DND-41 (cell line): ENCODE measurements at places on chromosomes 12 and 14.

- DNase-seq = no peak
- H3K4me3 ChIP-seq = no peak overlapping the region
- peaks cover 17% of the 10 kb centered on the region for H3K4me1 ChIP-seq
- no peak overlapping the region for H3K27ac ChIP-seq
These were observed 4.4 kb upstream of the ASIC1 start for GRCh38 chr12:50052964-50053363.

DNA sequence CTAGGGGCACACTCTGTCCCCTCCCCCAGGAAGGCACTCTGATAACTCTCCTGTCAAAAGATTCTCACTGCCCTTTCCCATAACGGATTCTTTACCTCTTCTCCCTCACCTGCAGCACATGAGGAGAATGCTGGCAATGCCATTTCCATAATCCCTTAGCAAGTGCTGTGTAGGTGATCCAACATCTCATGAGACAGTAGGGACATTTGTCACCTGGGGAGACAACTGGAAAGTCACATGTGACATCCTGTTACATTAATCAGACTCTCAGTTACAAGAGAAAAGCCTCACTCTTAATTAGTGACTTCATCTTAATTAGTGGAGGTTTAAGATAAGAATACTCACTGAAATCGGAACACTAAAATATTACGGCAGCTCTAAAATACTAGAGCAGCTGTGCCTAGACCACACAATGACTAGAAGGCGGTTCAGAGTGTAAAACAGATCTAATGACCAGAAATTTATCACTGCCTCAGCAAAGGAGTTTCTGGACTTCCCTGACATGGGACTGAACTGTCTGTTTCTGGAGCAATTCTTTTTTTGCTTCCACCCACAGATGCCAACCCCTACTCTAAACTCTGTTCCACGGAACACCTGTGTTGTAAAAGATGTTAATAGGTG lies 75.1 kb downstream of the SPTSSA start:
- H3K27ac ChIP-seq = no peak overlapping the region
- H3K36me3 ChIP-seq = no peaks in the 10 kb centered on the region
- DNase-seq = no peak
- no peaks in the 10 kb centered on the region for H3K27me3 ChIP-seq
- no peak overlapping the region for H3K4me3 ChIP-seq

GRCh38 chr14:23160924-23161522 lies 22.4 kb downstream of the SLC7A8 start:
- no peaks in the 10 kb centered on the region for H3K4me1 ChIP-seq
- no peaks in the 10 kb centered on the region for H3K36me3 ChIP-seq
- DNase-seq = no peak
- no peak overlapping the region for H3K27ac ChIP-seq

GRCh38 chr12:25585021-25585523 lies 32.0 kb upstream of the LMNTD1 start:
- H3K4me3 ChIP-seq = no peak overlapping the region
- DNase-seq = no peak

DNA sequence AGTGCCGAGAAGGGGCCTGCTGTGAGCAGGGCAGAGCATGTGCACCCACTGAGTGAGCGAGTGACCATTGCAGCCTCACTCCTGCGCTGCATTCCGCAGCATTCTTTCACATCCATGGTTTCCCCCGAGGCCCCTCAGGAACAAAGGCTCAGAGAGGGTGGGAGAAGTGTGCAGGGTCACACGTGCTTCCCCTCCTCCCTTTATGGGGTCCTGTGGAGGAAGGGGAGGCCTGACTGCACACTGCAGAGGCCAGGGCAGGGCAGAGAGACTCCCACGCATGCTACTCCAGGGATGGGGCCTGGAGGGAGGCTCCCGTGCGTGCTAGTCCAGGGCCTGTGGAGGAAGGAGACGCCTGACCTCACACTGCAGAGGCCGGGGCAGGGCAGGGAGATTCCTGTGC lies 63.2 kb downstream of the DIO3 start:
- no peaks in the 10 kb centered on the region for H3K36me3 ChIP-seq
- H3K4me3 ChIP-seq = no peak overlapping the region

- no peaks in the 10 kb centered on the region for H3K36me3 ChIP-seq
- no peaks in the 10 kb centered on the region for H3K27me3 ChIP-seq
- DNase-seq = no peak
- no peaks in the 10 kb centered on the region for H3K4me1 ChIP-seq
These were observed 165.8 kb downstream of the MON2 start for GRCh38 chr12:62632411-62632918.

DNA sequence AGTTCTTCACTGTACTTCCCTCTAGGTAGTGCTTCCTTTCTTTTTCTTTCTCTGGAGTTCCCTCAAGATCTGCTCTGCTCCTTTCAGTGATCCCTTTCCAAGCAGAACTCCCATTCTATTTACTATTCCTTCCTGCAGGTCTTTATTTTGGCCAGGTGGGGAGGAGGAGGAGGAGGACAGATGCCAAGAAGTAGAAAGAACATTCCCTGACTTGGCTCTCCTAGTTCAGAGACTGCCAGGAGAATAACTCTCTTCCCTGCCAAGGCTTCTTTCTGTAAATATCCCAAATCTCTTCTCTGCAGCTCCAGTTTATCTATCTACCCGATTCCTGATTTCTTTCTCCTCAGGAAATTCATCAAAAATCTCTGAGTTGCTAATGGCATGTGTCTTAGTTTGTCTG lies 229.6 kb upstream of the TMEM260 start:
- DNase-seq = no peak
- no peak overlapping the region for H3K27ac ChIP-seq
- no peak overlapping the region for H3K4me3 ChIP-seq
- no peaks in the 10 kb centered on the region for H3K27me3 ChIP-seq

DNA sequence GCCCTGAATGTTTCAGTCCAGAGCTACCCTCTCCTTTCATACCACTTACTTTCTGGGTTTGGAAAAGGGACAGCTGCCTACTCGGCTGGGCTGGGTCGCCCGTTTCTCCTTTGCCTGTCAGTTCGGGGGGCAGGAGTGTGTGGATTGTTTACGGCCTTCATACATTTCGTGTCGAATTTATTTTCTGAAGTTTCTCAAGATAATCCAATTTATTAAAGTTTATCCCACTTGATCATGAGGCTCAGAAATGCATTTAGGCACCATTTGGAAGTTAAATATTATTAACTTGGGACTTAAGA lies 608 bp downstream of the ZNF410 start:
- peak overlapping the region; percentile 71 for H3K4me3 ChIP-seq
- peak overlapping the region; percentile 83 for H3K27ac ChIP-seq
- peaks cover 6% of the 10 kb centered on the region for H3K36me3 ChIP-seq
- DNase-seq = peak; percentile 26
- no peaks in the 10 kb centered on the region for H3K27me3 ChIP-seq

DNA sequence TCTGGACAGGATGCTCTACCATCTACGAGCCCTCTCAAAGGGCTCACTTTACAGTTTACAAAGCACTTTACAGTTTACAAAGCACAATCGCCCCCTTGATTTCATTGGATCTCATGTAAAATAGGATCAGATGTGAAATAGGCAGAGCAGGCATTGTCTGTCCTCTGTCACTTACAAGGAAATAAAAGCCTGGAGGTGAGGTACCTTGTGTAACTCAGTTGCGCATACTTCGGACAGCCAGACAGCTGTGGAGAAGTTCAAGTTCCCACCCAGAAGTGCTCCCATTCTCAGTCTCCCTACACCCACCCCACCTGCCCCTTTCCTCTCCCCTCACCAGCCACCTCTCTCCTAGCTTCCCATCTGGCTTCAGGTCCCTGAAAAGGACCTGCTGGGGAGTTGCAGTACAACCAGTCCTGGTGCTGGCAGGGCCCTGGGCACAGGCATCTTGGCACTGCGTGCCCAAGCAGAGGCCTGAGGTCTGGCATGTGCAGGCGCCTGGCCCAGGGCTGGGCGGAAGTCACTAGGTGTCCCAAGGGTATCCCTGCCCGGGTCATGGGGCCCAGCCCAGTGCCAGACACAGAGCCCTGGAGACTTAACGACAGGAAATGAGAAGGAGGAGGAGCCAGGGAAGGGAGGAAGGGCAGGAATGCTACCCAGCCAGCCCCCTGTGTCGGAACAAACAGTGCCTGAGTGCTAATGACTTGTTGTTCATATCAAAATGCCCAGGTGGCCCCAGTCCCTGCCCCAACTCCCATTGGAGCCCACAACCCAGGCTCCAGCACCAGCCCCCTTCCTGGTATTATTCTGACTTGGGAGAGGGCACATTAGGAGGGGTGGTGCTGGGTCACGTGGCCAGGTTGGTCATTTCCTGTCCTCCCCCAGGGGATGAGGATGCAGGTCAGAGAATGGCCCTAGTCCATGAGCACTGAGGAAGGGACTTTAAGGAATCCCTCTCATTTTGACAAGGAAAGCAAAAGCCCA lies 5.4 kb downstream of the RAPGEF3 start:
- H3K36me3 ChIP-seq = no peaks in the 10 kb centered on the region
- no peak for DNase-seq
- H3K27ac ChIP-seq = no peak overlapping the region
- peaks cover 3% of the 10 kb centered on the region for H3K27me3 ChIP-seq

GRCh38 chr12:132209619-132210222 lies 65.5 kb downstream of the NOC4L start:
- no peak overlapping the region for H3K27ac ChIP-seq
- H3K4me3 ChIP-seq = no peak overlapping the region
- DNase-seq = no peak
- H3K36me3 ChIP-seq = no peaks in the 10 kb centered on the region
- H3K4me1 ChIP-seq = no peaks in the 10 kb centered on the region

- DNase-seq = no peak
- no peaks in the 10 kb centered on the region for H3K4me1 ChIP-seq
- H3K27ac ChIP-seq = no peak overlapping the region
- no peak overlapping the region for H3K4me3 ChIP-seq
These were observed 33.9 kb downstream of the SPX start for GRCh38 chr12:21559855-21560569.

DNA sequence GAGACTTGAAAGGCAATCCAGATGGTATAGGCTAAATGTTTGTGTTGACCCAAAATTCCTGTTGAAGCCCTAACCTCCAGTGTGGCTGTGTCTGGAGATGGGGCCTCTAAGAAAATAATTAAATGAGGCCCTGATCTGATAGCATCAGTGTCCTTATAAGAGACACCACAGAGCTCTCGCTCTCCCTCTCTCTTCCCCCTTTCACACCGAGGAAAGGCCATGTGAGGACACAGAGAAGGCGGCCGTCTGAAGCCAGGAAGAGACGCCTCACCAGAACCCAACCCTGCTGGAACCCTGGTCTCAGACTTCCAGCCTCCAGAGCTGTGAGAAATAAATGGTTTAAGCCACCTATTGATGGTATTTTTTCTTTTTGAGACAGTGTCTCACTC lies 87.5 kb downstream of the SCARB1 start:
- H3K27ac ChIP-seq = no peak overlapping the region
- DNase-seq = no peak
- peaks cover 4% of the 10 kb centered on the region; the same call in 1 of the 2 replicates for H3K4me1 ChIP-seq
- H3K4me3 ChIP-seq = no peak overlapping the region

- H3K4me3 ChIP-seq = no peak overlapping the region
- no peak overlapping the region for H3K27ac ChIP-seq
- DNase-seq = no peak
These were observed 375.1 kb upstream of the DDHD1 start for GRCh38 chr14:53528185-53528671.

DNA sequence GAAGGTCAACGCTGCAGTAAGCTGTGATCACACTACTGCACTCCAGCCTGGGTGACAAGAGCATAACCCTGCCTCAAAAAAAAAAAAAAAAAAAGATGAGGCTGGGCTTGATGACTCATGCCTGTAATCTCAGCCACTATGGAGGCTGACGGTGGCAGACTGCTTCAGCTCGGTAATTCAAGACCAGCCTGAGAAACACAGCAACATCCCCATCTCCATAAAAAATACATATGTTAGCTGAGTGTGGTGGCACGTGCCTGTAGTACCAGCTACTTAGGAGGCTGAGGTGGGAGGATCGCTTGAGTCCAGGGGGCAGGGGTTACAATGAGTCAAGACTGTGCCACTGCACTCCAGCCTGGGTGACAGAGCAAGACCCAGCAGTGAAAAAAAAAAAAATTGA lies 50.4 kb downstream of the GXYLT1 start:
- peak; percentile 13 for DNase-seq
- H3K4me1 ChIP-seq = peaks cover 28% of the 10 kb centered on the region
- H3K27me3 ChIP-seq = no peaks in the 10 kb centered on the region
- peaks cover 12% of the 10 kb centered on the region; the same call in 1 of the 2 replicates for H3K36me3 ChIP-seq
- H3K27ac ChIP-seq = no peak overlapping the region

DNA sequence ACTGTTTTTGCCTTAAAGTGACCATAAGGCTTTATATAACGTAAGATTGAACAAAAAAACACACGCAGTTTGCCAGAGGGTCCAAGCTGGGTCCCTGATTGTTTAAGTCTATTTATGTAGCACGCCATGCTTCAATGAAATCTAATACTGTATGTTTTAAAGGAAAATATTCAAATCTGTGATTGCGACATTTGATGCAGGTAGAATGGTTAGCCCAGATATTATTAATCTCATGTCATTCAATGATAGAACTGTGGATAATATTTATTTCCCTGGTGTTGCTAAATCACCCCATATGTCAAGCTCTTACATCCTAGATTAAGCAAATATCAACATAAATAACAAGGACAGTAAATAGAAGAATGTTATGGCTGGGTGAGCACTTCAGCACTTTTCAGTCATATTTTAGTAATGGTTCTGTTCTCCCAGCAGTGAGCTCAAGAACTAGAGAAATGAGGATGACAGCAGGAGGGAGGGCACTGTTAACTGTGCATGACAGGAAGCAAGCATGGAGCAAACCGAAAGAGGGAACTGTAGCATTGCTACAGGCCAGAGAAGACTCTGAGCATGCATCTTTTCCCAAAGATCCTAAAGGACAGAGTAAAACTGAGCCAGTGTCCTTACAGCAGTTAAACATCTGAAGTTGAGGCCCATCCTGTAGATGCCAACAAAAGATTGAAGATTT lies 465.7 kb upstream of the MGAT4C start:
- H3K4me1 ChIP-seq = no peaks in the 10 kb centered on the region
- H3K27me3 ChIP-seq = no peaks in the 10 kb centered on the region
- H3K36me3 ChIP-seq = no peaks in the 10 kb centered on the region
- no peak overlapping the region for H3K27ac ChIP-seq
- H3K4me3 ChIP-seq = no peak overlapping the region
- DNase-seq = no peak

GRCh38 chr12:90832427-90832826 lies 122.5 kb downstream of the CCER1 start:
- no peaks in the 10 kb centered on the region for H3K27me3 ChIP-seq
- H3K4me3 ChIP-seq = no peak overlapping the region
- H3K27ac ChIP-seq = no peak overlapping the region
- H3K4me1 ChIP-seq = no peaks in the 10 kb centered on the region
- H3K36me3 ChIP-seq = no peaks in the 10 kb centered on the region

DNA sequence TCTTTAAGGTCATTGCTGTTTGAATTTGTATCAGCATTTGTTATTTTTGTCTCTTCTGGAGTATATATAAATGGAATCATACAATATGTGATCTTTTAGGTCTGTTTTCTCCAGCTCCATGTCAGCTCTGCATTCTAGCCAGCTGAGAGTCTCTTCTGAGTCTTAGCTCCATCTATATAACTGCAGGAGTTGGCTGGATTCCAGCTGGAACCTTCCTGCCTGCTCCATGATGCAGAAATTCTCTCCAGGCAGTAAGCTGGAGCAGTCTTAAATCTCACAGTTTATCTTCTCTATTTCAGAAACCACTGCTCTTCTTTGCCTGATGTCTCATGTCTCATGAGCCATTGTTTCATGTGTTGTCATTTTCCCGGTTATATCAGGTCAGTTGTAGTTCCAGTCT lies 827.6 kb downstream of the NRXN3 start:
- no peak for DNase-seq
- H3K4me1 ChIP-seq = no peaks in the 10 kb centered on the region
- peaks cover under 1% of the 10 kb centered on the region for H3K27me3 ChIP-seq
- H3K27ac ChIP-seq = no peak overlapping the region

- H3K27me3 ChIP-seq = peaks cover 10% of the 10 kb centered on the region
- no peak overlapping the region for H3K4me3 ChIP-seq
- H3K4me1 ChIP-seq = no peaks in the 10 kb centered on the region
- no peak for DNase-seq
- no peak overlapping the region for H3K27ac ChIP-seq
- H3K36me3 ChIP-seq = no peaks in the 10 kb centered on the region
These were observed 191.2 kb upstream of the LMNTD1 start for GRCh38 chr12:25744313-25744712.
